ENCODE measurements at places on chromosomes 7 and 10. TPM values are rescaled to one million over a fixed set of nuclear protein-coding genes. Genes with fewer than 3 reads are reported as not detected.

The FANK1 gene
- 7.7 TPM for total RNA-seq

The FAM24B gene
- total RNA-seq = 2.3 TPM

GRCh38 chr7:105996860-105997737 is 34.0 kb downstream of the CDHR3 start:
- no peaks in the 10 kb centered on the region for H3K36me3 ChIP-seq
- H3K4me3 ChIP-seq = no peak overlapping the region
- H3K27me3 ChIP-seq = no peaks in the 10 kb centered on the region
- H3K4me1 ChIP-seq = no peaks in the 10 kb centered on the region
- DNase-seq = no peak

DNA sequence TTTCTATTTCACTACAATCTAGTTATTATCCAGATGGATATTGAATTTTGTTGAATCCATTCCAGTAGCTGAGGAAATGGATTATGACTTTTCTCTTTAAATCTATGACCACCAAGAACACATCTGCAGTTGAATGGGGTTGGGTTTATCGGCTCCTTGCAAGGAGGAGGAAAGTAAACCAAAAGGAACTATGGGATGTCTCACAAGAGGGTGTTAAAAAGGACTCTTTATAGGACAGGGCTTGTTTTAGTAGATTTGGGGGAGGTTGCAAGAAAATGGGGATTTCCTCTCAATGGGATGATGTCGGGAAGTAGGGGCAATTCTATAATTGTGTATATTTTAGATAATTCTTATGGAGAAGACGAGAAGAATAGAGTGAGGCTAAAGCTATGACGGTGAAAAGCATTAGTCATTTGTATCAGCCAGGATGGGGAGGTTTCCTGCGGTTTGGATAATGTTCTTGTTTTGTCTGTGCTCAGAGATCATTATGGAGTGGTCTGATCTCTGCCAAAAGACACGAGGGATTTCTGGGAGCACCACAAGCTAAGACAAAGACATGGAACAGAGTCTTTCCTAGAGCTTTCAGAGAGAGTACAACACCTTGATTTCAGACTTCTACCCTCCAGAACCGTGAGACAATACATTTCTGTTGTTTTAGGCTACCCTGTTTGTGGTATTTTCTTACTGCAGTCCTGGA is 5.3 kb upstream of the LRRC61 start:
- no peak overlapping the region for H3K27ac ChIP-seq
- H3K4me3 ChIP-seq = no peak overlapping the region
- no peaks in the 10 kb centered on the region for H3K27me3 ChIP-seq

The GTPBP4 gene
- total RNA-seq = 26.6 TPM

- no peaks in the 10 kb centered on the region for H3K36me3 ChIP-seq
- peak overlapping the region; percentile 99 for H3K27ac ChIP-seq
- H3K27me3 ChIP-seq = no peaks in the 10 kb centered on the region
- peaks cover 52% of the 10 kb centered on the region for H3K4me1 ChIP-seq
- peak overlapping the region; percentile 93 for H3K4me3 ChIP-seq
Measured at GRCh38 chr10:121927318-121927840, 452 bp downstream of the ATE1 start.

DNA sequence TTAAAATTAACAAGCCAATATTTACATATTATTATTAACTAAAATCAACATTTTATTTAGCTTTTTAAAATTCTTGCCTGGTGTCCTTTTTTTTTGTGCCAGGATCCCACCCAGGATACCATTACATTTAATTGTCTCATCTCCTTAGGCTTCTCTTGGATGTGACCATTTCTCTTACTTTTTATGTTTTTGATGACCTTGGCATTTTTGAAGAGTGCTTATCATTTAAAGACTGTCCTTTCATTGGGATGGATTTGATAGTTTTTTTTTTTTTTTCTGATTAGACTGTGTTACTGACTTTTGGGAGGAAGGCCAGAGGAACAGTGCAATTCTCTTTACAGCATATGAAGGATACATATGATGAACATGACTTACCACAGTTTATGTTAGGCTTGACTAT is 181.4 kb upstream of the SMIM30 start:
- no peak overlapping the region for H3K27ac ChIP-seq
- H3K4me1 ChIP-seq = no peaks in the 10 kb centered on the region
- no peaks in the 10 kb centered on the region for H3K36me3 ChIP-seq
- no peak overlapping the region for H3K4me3 ChIP-seq

Data from esophagus squamous epithelium (tissue), 5 donors.